ENCODE measurements at places on chromosomes 12 and 14.

DNA sequence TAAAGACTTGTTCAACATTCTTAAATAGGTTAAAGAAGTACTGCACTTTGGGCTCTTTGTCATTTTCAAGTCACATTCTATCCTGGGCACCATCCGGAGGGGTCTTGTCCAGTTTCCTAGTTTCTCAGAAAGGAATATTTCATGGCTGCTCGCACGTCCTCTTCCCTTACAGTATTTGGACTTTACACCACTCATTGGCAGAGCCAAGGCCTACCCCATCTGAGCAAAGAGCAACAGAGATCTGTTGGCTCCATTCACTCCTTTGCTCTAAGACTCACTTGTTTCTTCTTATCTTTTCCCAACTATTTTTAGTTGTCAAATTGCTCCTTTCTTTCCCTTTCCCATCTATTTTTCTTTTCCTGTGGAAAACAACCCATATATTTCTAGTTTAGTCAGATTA is 118.2 kb downstream of the CRADD start:
- no peak for DNase-seq

GRCh38 chr12:27193854-27194544 is 50.1 kb upstream of the STK38L start:
- no peak for DNase-seq

DNA sequence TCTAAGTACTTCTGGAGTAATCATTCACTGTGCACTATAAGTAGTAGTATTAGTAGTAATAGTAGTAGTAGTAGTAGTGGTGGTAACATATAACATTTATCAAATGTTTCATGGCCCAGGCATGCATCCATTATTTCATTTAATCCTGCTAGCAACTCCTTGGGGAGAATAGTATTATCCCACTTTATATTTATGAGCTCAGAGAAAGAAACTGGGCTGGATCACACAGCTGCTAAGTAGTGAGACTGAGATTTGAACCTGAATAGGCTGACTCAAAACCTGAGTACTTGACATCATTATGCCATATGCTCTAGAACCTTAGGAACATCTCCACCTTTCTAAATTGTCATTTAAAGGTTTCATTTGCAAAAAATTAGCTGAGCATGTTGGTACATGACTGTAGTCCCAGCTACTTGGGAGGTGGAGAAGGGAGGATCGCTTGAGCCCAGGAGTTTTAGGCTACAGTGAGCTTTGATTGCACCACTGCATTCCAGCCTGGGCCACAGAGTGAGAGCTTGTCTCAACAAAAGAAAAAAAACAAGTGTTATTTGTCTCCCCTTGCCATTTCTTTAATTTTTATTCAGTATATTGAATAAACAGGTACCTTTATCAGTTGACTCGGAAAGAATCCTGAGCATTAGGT is 11.4 kb upstream of the NID2 start:
- no peak for DNase-seq

- no peak for DNase-seq
Observed at GRCh38 chr14:36967892-36968555, 204.4 kb downstream of the SLC25A21 start.

DNA sequence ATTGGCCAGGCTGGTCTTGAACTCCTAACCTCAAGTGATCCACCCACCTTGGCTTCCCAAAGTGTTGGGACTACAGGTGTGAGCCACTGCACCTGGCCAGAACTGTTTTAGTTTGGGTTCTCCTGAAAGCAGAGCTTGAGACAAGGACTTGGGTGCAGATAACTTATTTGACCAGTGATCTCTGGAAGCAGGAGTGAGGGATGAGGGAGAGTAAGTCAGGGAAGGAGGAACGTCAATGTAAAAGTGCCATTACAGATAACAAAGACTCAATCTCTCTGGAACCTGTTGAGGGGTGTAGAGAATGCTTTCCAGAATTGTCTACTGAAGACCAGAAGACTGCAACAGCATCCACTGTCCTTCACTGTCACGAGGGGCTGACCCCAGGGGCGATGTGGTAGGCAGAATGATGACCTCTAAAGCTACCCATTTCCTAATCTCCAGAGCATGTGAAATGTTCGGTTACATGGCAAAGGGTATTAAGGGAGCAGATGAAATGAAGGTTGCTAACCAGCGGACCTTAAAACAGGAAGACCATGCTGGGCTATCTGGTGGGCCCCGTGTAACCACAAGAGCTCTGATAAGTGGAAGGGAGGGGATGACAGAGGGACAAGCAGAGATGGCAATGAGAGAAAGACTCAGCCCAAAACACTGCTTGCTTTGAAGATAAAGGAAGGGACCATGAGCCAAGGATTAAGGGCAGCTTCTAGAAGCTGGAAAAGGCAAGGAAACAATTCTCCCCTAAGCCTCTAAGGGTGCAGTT is 207.8 kb downstream of the RBM19 start:
- DNase-seq, result no peak

- DNase-seq, result no peak
Observed at GRCh38 chr12:3366451-3367110, 124.4 kb upstream of the PRMT8 start.

- no peak for DNase-seq
Observed at GRCh38 chr14:103347091-103347815, 13.2 kb downstream of the EIF5 start.

- DNase-seq, result no peak
Observed at GRCh38 chr12:127070515-127071157, 1196.3 kb upstream of the TMEM132C start.

GRCh38 chr14:52238682-52239081 is 28.8 kb upstream of the PTGDR start:
- no peak for DNase-seq

GRCh38 chr12:91620422-91620821 is 437.8 kb upstream of the DCN start:
- no peak for DNase-seq

GRCh38 chr12:65590318-65590717 is 234.0 kb upstream of the HMGA2 start:
- no peak for DNase-seq

DNA sequence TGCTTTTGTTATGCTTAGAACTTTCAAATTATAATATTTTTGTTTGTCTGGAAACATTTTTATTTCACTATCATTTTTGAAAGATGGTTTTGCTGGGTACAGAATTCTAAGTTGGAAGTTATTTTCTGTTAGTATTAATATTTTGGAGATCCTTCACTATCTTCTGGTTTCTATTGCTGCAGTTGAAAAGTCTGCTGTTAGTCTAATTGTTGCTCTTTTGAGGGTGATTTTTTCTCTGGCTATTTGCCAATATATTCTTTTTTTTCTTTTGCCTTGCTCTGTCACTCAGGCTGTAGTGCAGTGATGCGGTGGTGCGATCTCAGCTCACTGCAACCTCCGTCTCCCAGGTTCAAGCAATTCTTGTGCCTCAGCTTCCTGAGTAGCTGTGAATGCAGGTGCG is 28.2 kb upstream of the ARID2 start:
- DNase-seq, result no peak

DNA sequence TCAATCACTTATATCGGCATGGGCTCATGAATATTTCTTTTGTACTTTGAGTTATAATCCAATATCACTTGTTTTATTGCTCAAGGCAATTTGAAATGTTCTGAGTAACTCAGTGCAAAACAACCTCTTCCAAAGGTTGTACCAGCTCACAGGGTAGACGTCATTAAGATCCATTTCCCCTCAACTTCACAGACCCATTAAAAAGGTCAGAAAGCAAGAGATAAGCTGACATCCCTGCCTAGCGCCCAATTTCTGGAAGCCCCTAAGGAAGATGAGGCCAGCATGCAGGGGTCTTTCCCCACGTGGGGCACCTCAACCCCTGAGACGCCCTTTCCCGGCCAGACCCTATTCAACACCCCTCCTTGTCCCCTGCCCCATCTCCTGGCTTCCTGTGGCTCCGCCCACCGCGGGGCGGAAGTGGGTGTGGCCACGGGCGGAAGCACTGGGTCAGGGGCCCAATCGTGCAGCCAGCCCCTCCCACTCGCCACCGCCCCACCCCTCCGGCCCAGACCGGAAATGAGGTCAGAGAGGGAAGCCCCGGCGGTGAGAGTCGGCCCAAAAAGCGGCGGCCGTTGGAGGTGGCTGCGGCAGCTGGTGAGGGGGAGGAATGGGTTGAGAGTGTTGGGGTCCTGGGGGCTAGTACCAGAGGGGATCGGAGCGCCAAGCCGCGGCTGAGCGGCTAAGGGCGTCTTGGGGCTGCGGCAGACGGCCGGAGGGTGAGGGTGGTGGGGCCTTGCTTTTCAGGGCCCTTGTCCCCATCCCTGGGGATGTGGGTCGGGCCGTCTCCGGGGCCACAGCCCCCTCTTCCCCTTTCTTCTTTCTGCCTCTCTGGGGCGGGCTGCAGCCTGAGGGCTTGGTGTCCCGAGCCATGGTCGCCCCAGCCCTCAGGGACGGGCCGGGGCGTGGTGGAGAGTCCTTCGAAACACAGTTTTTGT is at the start of gene GPATCH2L:
TSS of gene GPATCH2L (plus strand) at position 525 of the 935 bp plus-strand sequence. CDS start 2,442 bp downstream, outside the sequence.
- DNase-seq, result peak; percentile 97

- DNase-seq, result no peak
Observed at GRCh38 chr12:53722450-53723041, 4.7 kb downstream of the CALCOCO1 start.

DNA sequence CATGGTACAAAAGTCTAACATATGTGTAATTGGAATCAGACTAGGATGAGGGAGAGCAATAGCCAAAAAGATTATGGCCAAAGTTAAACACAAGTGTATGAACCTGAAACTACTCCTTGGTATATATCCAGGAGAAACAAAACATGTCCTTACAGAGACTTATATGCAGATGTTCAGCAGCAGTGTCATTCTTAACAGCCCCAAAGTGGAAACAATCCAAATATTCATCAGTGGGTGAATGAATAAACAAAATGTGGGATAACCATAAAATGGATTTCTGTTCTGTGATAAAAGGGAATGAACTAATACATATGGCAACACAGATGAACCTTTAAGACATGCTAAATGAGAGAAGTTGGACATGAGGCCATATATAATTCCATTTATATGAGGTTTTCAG is 30.2 kb downstream of the PWP1 start:
- DNase-seq, result no peak

DNA sequence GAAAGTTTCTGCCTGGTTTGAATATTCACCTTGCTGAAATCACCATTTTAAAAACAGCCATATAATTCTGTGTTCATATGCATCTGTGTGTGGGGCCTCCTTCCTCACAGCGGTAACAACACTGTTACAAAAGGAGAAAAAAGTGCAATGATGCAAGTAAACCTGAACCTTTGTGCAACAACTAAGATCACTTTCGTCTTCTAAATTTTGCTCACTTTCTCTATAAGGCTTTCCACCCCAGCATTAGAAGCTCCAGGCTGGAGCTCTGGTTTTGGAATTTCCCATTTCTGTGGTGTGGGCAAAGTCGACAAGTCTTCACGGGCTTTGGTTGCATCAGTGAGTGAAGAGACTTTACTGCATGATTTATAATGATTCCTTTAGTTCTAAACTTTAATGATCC is 18.4 kb downstream of the FGD6 start:
- no peak for DNase-seq

GRCh38 chr12:8687846-8688601 is 9.8 kb upstream of the RIMKLB start:
- DNase-seq, result no peak

DNA sequence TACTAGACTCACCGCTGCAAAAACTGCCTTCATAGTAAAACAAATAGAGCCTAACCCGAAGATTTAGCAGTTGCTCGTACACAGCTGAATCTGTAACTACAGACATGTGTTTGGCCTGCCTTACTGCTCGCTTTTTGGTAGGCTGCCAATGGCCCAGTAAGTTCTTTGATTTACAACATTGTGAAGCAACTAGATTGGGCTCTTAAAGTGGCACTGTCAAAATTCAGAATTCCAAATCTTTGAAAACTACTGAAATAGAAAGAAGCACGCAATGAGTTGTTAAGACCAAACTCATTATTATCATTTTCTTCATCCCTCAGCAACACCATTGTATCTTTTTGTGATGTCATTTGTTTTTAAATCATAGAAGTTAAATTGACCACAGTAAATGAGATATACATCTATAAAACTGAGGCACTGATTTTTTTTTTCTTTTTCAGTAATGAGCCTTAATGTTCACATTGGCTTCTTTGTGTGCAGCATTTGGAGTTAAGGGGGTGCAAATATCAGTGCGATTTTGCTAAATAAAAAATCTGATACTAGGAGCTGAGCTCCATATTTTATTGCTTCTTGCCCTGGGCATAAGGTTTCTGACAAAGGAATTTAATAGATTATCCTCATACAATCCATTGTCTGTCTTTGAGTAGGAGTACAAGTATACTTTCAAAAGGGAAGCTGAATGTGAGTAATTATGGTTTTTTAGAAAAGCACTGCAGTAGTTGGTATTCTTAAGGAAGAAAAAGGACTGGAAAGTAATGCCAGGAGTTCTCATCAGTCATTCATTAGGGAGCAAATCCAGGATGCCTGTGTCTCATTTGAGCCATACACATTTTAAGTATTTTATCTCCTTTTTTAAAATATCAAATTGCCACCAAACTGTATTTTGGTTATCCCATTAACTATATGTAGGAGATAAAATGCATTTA is 138.5 kb downstream of the KICS2 start:
- DNase-seq, result no peak
